DMS53 (cell line): ENCODE measurements at places on chromosomes 12 and 14.

- DNase-seq = no peak
Measured at GRCh38 chr12:109504068-109504467, 26.6 kb downstream of the UBE3B start.

- no peak for DNase-seq
Measured at GRCh38 chr14:93303659-93304058, 29.2 kb downstream of the BTBD7 start.

DNA sequence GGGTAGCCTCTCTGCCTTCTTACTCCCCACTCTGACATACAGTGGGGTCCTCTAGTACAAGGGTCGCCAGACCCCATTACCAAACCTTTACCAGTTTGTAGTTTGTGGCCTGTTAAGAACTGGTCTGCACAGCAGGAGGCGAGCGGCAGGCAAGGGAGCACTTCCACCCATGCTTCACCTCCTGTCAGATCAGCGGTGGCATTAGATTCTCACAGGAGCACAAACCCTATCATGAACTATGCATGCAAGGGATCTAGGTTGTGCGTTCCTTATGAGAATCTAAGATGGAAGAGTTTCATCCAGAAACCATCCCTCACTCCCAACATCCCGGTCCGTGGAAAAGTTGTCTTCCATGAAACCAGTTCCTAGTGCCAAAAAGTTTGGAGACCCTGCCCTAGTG is 146.5 kb downstream of the HMGA2 start:
- no peak for DNase-seq

DNA sequence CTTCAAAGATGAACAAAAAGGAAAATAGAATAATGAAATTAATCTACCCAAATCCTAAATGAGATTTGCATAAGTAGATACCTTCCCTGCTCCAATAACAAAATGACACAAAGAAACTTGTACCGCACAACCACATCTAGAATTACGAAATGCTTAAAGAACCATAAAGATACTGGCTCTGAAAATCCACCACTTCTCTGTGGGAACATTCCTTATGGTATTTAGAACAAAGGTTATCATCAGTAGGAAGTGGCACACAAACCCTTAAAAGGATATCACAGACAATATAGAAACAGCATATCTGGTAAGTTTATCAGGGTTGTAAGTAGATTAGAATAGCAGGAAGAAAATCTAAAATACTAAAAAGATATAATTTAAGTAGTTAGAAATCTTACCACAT is 11.6 kb downstream of the IAPP start:
- peak; percentile 19 for DNase-seq

- no peak for DNase-seq
Measured at GRCh38 chr12:107511292-107511691, 174.3 kb upstream of the PWP1 start.

GRCh38 chr12:95884998-95885397 is 26.2 kb downstream of the SNRPF start:
- no peak for DNase-seq

GRCh38 chr12:79587368-79587767 is 103.4 kb downstream of the PAWR start:
- no peak for DNase-seq

DNA sequence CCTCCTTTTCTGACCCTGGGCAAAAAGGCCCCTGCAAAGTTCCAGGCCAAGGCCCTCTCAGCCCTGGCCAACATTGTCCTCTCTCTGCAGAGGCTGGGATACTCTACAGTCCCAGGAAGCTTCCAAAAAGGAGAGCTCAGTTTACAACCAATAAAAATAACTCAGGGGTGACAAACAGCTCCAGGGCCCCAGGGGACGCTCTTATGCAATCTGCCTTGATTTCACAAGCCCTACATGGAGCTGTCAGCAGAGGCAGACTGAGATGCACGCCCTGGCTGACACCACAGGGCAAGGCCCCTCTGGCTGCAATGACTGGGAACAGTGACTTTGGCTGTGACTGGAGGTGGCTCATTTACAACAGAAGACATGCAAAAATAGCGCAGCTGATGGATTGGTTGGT is 129.0 kb upstream of the MED13L start:
- no peak for DNase-seq

DNA sequence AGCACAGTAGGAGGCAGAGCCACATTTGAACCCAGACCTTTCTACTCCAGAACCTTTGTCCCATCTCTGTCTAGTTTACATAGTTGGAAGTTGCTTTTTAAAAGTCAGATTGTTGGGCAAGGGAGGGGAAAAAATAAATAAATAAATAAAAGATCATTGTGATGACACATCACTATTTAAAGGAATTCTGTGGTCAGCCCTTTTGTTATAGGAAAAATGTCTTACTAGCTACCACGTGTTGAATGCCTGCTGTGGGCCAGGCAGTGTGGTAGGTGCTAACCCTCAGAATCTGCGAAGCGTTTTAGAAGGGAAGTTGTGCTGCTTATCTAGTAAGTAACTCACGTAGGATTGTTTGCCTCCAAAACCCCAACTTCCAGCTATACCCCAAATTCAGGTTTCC is 62.3 kb downstream of the BHLHE41 start:
- DNase-seq = no peak

GRCh38 chr12:125455556-125455955 is 390.3 kb downstream of the AACS start:
- no peak for DNase-seq

DNA sequence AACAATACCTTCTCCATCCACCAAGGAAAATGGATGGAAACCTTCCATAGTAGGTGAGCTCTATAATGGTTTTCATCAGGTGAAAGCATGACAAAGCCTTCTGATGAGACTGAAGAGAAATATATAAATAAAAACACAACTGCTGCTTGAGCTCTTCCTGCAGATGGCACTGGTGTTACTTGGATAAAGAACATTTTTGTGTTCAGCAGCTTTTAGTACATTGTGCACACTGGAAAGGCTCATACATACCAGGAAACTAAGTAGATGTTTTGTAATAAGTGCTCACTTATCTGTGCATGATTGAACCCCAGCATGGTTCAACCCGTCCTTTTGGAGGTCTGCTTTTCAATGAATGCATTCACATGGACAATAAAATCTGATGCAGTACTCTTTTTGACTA is 357.3 kb upstream of the MIS18BP1 start:
- DNase-seq = peak; percentile 67

- DNase-seq = peak; percentile 89
Measured at GRCh38 chr14:69713993-69714679, 52.8 kb upstream of the SRSF5 start.

- no peak for DNase-seq
Measured at GRCh38 chr12:132582058-132582420, 28.3 kb downstream of the LRCOL1 start.

GRCh38 chr12:27502021-27502435 is 22.0 kb upstream of the PPFIBP1 start:
- DNase-seq = no peak
